Osteoblast (primary cell): ENCODE measurements at places on chromosomes 13 and 19.

GRCh38 chr19:570937-571565, 1.3 kb upstream of the BSG start:
- H3K36me3 ChIP-seq: no peaks in the 10 kb centered on the region
- H3K4me1 ChIP-seq: peaks cover 34% of the 10 kb centered on the region
- no peaks in the 10 kb centered on the region for H3K27me3 ChIP-seq
- peak overlapping the region; percentile 97 for H3K4me3 ChIP-seq

DNA sequence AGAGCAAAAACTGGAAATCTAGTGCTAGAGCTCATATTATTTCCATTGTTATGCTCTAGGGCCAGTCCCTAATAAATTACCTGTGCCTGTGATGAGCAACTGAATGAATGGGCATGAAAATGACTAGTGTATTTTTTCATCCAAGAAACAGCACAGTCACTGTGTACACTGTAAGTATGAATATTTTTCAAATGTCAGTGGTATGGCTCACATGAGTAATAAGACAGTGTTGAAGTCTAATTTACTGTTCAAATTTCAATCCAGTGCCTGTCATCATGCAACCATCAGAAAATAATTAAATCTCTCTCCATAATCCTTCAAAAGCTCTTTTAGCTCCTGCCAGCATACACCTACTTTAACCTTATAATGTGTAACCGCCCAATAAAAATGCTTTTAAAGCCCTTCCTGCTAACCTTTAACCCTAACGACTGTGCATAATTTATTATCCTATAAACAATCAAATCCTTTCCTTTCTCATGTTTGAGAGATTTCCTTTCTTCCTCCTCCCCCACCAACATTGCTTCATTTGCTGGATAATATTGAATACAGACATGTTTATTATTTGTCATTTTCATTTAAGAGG, 378.3 kb downstream of the GPC5 start:
- no peak for DNase-seq
- H3K36me3 ChIP-seq: no peaks in the 10 kb centered on the region

DNA sequence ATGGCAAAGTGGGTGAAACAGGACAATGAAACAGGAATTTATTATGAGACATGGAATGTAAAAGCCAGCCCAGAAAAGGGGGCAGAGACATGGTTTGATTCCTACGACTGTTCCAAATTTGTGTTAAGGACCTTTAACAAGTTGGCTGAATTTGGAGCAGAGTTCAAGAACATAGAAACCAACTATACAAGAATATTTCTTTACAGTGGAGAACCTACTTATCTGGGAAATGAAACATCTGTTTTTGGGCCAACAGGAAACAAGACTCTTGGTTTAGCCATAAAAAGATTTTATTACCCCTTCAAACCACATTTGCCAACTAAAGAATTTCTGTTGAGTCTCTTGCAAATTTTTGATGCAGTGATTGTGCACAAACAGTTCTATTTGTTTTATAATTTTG, 8.6 kb downstream of the CLN5 start:
- no peak overlapping the region for H3K4me3 ChIP-seq
- no peak overlapping the region for H3K27ac ChIP-seq
- peaks cover 35% of the 10 kb centered on the region for H3K36me3 ChIP-seq
- DNase-seq: no peak

GRCh38 chr13:95123726-95124125, 177.5 kb downstream of the ABCC4 start:
- H3K4me3 ChIP-seq: no peak overlapping the region
- no peak for DNase-seq
- peaks cover 4% of the 10 kb centered on the region for H3K4me1 ChIP-seq
- no peaks in the 10 kb centered on the region for H3K27me3 ChIP-seq

GRCh38 chr19:15432629-15433518, 14.1 kb upstream of the AKAP8L start:
- peak overlapping the region; percentile 71 for H3K27ac ChIP-seq
- DNase-seq: peak; percentile 100
- H3K27me3 ChIP-seq: no peaks in the 10 kb centered on the region
- peak overlapping the region; percentile 76 for H3K4me3 ChIP-seq
- peaks cover 18% of the 10 kb centered on the region for H3K4me1 ChIP-seq

DNA sequence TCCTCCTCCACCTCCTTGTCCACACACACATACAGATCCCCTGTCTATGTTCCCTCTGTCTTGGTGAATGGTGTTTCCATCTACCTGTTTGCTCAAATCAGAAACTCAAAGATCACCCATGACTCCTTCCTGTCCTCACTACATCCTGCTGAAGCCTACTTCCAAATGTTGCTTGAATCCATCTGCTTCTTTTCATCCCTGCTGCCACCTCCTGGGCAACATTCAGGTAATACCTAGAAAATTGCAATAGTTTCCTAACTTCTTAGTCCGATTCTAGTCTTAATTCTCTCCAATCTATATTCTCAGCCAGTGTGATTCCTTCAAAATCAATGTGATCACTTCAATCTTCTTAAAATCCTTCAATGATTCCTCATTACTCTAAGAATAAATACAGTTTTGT, 155.5 kb upstream of the STARD13 start:
- no peak overlapping the region for H3K4me3 ChIP-seq
- H3K27ac ChIP-seq: no peak overlapping the region
- peak; percentile 71 for DNase-seq
- H3K4me1 ChIP-seq: no peaks in the 10 kb centered on the region
- no peaks in the 10 kb centered on the region for H3K27me3 ChIP-seq
- no peaks in the 10 kb centered on the region for H3K36me3 ChIP-seq

DNA sequence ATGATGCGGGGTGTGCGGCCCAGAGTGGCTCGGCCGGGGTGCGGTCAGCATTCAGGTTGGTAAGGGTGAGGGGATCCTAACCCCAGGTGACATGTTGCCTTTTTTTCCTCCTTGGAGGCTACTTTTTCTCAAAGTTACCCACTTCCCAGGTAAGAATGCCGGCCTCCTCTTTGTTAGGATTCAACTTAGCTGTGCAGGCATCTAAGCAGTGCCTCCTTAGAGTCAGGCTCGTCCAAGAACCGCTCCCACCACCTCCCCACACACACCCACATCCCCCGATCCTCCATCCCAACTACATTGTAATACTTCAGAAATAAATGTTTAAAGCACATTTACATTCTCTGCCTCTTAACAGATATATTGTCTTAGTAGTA, 733 bp upstream of the ENOX1 start:
- DNase-seq: no peak
- peak overlapping the region; percentile 76 for H3K4me3 ChIP-seq
- no peaks in the 10 kb centered on the region for H3K36me3 ChIP-seq
- H3K27me3 ChIP-seq: no peaks in the 10 kb centered on the region

- no peaks in the 10 kb centered on the region for H3K4me1 ChIP-seq
- H3K4me3 ChIP-seq: no peak overlapping the region
- no peaks in the 10 kb centered on the region for H3K27me3 ChIP-seq
- H3K27ac ChIP-seq: no peak overlapping the region
- DNase-seq: no peak
These were observed 205.8 kb downstream of the LMO7 start for GRCh38 chr13:75841905-75842304.

DNA sequence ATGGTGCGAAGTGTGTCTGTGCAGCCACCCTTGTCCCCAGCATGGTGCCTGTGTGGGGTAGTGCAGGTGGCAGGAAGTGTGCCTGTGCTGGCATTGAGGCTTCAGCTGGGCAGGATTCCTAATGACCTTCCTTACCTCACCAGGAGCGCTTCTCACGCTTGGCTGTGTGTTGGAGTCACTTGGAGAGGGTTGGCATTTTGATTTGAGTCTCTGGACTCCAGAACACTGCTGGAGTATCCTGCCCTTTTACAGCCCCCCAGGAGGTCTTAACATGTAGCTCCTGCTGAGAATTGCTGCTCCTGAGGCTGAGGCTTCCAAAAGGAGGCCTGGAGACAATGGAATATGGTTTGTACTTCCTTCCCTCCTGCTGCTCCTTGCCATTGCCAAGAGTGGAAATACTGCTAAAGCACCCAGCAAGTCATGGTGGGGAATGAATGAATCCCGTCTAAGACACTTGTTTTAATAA, 87.1 kb downstream of the ARHGEF7 start:
- H3K27ac ChIP-seq: peak overlapping the region; percentile 72
- no peak for DNase-seq
- H3K27me3 ChIP-seq: no peaks in the 10 kb centered on the region
- H3K4me3 ChIP-seq: no peak overlapping the region
- H3K36me3 ChIP-seq: no peaks in the 10 kb centered on the region

DNA sequence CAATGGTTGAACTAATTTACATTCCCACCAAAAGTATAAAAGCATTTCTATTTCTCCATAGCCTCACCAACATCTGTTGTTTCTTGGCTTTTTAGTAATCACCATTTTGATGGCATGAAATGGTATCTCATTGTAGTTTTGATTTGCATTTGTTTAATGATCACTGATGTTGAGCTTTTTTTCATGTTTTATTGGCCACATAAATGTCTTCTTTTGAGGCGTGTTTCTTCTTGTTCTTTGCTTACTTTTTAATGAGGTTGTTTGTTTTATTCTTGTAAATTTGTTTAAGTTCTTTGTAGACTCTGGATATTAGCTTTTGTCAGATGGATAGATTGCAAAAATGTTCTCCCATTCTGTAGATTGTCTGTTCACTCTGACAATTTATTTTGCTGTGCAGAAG, 28.2 kb downstream of the ZNF714 start:
- no peaks in the 10 kb centered on the region for H3K27me3 ChIP-seq
- no peaks in the 10 kb centered on the region for H3K36me3 ChIP-seq
- H3K4me1 ChIP-seq: peaks cover 7% of the 10 kb centered on the region
- no peak overlapping the region for H3K27ac ChIP-seq

GRCh38 chr19:57057036-57057686, 62.6 kb upstream of the USP29 start:
- no peaks in the 10 kb centered on the region for H3K36me3 ChIP-seq
- H3K4me3 ChIP-seq: no peak overlapping the region
- H3K27ac ChIP-seq: no peak overlapping the region
- H3K27me3 ChIP-seq: no peaks in the 10 kb centered on the region

DNA sequence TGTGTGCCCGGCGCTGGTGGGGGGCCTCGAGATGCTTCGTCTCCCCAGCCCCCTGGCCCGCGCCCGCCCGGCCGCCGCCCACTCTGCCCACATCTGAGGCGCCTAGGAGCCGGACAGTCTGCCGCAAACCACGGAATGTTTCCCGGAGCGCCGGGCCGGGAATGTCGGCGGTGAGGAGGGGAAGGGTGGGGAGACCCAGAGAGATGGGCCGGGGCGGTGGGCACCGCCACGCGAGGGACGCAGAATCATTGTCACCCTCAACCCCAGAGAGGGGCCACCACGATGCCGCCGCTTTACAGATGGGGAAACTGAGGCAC, 46.1 kb upstream of the NFIC start:
- DNase-seq: peak; percentile 64
- H3K27me3 ChIP-seq: peaks cover 13% of the 10 kb centered on the region
- H3K4me1 ChIP-seq: peaks cover 9% of the 10 kb centered on the region
- no peak overlapping the region for H3K4me3 ChIP-seq

DNA sequence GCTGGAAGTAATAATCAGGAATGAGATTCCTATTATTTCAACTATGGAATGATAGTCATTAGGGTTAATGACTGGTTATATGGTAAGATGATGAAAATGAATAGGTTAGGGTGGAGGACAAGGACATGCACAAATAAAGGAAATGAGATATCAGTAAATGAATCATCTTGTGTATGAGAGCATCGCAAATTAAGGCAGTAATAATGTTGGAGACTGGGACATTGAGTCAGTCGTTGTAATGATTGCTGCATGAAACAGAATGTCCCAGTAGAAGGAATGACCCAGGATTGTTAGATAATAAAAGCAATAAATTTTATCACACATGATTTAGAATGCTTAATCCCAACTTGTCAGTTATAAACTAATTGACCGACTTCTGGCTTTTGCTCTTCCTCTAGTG, 1733.7 kb upstream of the PCDH20 start:
- H3K4me1 ChIP-seq: no peaks in the 10 kb centered on the region
- DNase-seq: no peak
- H3K27me3 ChIP-seq: no peaks in the 10 kb centered on the region
- no peaks in the 10 kb centered on the region for H3K36me3 ChIP-seq
- no peak overlapping the region for H3K27ac ChIP-seq

- peaks cover 43% of the 10 kb centered on the region for H3K36me3 ChIP-seq
- H3K27me3 ChIP-seq: no peaks in the 10 kb centered on the region
- no peak overlapping the region for H3K27ac ChIP-seq
- peaks cover 16% of the 10 kb centered on the region for H3K4me1 ChIP-seq
These were observed 6.2 kb downstream of the FAM32A start for GRCh38 chr19:16191216-16191908.

DNA sequence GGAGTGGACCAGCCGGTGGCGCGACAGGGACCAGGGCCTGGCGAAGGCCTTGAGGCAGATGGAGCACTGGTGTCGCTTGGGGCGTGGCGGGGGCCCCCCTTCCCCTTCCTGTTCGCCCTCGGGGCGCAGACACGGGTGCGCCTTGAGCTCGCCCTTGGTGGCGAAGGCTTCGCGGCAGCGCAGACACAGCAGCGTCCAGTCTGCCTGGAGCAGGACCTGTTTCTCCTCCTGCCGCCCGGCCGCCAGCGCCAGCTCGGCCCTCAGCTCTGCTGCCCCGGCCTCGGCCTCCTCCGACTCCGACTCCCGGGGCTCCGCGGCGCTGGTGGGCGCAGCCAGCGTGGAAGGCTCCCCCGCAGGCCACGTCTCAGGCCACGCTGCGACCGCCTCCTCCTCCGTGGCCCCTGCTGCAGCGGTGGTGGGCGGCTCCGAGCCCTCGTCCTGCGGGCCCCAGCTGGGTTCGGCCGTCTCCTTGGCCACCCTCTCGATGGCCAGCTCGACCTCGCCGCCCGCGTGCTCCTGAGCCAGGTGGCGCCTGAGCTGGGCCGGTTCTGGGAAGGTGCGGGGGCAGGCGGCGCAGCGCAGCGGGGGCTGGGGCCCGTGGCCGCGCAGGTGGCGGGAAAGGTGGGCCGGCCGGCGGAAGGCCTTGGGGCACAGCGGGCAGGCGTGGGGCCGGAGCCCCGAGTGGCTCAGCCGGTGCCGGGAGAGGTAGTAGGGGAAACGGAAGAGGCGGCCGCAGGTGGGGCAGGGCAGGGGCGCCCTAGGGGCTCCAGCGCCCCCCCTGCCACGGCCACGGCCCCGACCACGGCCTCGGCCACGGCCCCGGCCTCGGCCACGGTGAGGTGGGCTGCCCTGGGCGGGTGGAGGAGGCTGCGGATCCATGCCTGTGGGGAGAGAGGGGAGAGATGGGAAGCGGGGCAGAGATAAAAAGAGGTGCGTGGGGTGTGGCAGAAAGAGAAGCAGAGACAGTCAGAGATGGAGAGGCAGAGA, 1.6 kb downstream of the ZNF579 start:
- peaks cover 11% of the 10 kb centered on the region for H3K4me1 ChIP-seq
- no peak overlapping the region for H3K27ac ChIP-seq
- DNase-seq: peak; percentile 76
- H3K27me3 ChIP-seq: no peaks in the 10 kb centered on the region
